Gastrocnemius medialis (tissue), 4 donors: ENCODE measurements at places on chromosomes 16 and 17. TPM values are rescaled to one million over a fixed set of nuclear protein-coding genes. Genes with fewer than 3 reads are reported as not detected.

- no peaks in the 10 kb centered on the region for H3K4me1 ChIP-seq
- no peaks in the 10 kb centered on the region for H3K36me3 ChIP-seq
- H3K27ac ChIP-seq, result no peak overlapping the region
Observed at GRCh38 chr17:79525793-79526677, 84.8 kb downstream of the RBFOX3 start.

GRCh38 chr16:85522842-85523601, 90.1 kb upstream of the GSE1 start:
- no peaks in the 10 kb centered on the region for H3K36me3 ChIP-seq
- H3K4me3 ChIP-seq, result no peak overlapping the region
- peaks cover 19% of the 10 kb centered on the region for H3K4me1 ChIP-seq
- H3K27me3 ChIP-seq, result no peaks in the 10 kb centered on the region
- DNase-seq, result no peak

DNA sequence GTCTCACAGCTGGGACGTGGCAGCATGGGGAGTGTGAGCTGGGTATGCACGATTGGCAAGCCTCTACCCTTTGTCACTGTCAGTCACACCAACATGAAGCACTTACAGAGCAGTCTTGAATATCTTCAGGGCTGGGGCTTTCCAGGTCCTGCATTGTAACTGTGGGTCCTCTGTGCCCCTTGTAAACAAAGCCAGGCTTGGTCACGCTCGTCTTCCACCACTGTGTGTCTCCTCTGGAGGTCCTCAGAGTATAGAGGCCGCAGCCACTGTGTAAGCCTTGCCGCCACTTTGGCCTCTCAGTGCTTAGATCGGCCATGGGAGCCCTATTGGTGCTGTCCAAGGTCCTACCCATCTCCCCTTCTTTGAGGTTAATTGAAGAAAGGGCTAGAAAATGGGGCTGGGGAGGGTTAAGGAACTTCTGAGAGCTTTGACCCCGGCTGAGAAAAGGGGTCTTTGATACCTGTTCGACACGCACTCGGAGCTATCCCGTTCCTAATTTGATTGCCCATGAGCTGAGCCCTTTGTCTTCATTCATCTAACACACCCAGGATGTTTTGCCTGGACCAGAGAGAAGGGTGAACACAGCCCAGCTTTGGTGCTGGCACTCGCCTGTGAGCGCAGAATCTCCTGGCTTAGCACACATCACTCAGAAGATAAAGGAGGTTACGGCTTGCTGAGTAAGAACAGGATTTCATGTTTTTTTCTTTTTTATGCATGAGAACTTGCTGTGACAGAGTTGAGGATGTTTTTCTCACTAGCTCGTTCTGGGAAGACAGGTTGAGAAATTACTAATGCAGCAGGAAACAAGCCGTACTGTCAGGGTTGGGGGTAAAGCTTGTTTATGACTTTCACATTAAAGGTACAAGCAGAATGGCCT, 267.9 kb downstream of the CPPED1 start:
- no peaks in the 10 kb centered on the region for H3K27me3 ChIP-seq
- no peak for DNase-seq
- no peaks in the 10 kb centered on the region for H3K4me1 ChIP-seq
- no peak overlapping the region for H3K27ac ChIP-seq

- no peaks in the 10 kb centered on the region for H3K4me1 ChIP-seq
- DNase-seq, result no peak
- no peaks in the 10 kb centered on the region for H3K27me3 ChIP-seq
- H3K4me3 ChIP-seq, result no peak overlapping the region
- H3K36me3 ChIP-seq, result no peaks in the 10 kb centered on the region
Observed at GRCh38 chr16:87306516-87306915, 10.7 kb downstream of the C16orf95 start.

Gene TMEM238L
- total RNA-seq, result 0.22 TPM

DNA sequence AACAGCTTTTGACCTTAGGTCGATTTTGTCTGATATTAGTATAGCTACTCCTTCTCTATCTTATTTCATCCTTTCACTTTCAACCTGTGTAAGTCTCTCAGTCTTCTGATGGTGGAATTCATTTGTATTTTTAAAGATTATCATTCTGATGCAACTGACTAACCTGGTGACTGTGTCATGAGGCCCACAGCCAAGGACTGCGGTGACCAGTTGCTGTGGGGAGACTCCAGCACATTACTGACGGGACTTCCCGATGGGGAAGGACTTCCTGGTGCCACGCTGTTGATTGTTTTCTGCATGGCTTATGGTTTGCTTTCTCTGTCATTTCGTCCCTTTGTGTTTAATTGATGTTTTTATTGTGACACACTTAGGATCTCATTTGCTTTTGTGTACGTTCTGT, 34.2 kb downstream of the RMI2 start:
- H3K4me1 ChIP-seq, result no peaks in the 10 kb centered on the region
- no peak overlapping the region for H3K27ac ChIP-seq
- no peaks in the 10 kb centered on the region for H3K36me3 ChIP-seq
- no peak for DNase-seq

DNA sequence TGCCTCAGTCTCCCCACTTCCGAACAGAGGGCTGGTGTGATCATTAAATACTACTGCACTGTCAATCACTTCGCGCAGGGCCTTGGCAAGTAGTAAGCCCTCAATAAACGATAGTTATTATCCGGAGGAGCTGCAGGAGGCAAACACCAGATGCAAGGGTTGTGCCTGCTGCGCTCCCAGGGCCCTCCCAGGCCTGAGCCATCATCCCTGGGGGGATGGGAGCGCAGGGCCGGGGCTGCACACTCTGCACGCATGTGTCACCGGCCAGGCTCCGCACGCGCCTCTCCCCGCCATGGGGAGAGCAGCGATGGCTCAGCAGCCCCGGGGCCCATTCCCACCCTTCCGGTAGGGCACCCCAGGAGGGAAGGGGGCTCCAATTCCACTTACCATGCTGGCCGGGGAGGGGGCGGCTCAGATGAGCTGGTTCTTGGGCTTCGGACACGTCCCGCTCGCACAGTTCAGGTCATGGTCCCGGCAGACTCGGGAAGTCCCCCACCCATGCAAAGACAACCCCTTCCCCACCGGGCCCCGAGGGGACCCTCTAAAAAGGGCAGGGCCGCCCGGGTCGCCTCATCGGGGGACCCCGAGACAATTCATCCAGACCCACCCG, 681 bp downstream of the XPO6 start:
- H3K27ac ChIP-seq, result peak overlapping the region; percentile 90
- peak overlapping the region; percentile 78 for H3K4me3 ChIP-seq
- peak; percentile 73 for DNase-seq
- no peaks in the 10 kb centered on the region for H3K36me3 ChIP-seq

- H3K36me3 ChIP-seq, result no peaks in the 10 kb centered on the region
- DNase-seq, result no peak
- H3K4me1 ChIP-seq, result peaks cover 19% of the 10 kb centered on the region
- no peaks in the 10 kb centered on the region for H3K27me3 ChIP-seq
Observed at GRCh38 chr17:82866590-82867191, 26.9 kb upstream of the ZNF750 start.

DNA sequence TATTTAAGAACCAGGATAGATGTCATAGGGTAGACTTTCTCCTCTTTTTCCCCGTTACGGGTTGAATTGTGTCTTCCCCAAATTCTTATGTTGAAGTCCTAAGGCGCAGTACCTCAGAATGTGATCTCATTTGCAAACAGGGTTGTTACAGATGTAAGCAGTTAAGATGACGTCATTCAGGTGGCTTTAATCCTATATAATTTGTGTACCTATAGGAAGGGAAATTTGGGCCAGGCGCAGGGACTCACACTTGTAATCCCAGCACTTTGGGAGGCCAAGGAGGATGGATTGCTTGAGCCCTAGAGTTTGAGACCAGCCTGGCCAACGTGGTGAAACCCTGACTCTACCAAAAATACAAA, 99.5 kb upstream of the DHX40 start:
- H3K4me3 ChIP-seq, result no peak overlapping the region
- H3K4me1 ChIP-seq, result no peaks in the 10 kb centered on the region
- DNase-seq, result no peak
- no peak overlapping the region for H3K27ac ChIP-seq
- H3K27me3 ChIP-seq, result no peaks in the 10 kb centered on the region
- H3K36me3 ChIP-seq, result no peaks in the 10 kb centered on the region

- no peaks in the 10 kb centered on the region for H3K27me3 ChIP-seq
- H3K4me1 ChIP-seq, result no peaks in the 10 kb centered on the region
- H3K4me3 ChIP-seq, result no peak overlapping the region
- H3K27ac ChIP-seq, result no peak overlapping the region
- no peaks in the 10 kb centered on the region for H3K36me3 ChIP-seq
Observed at GRCh38 chr17:66098040-66098439, 93.9 kb downstream of the CEP112 start.

GRCh38 chr17:19248928-19249574, 11.9 kb downstream of the EPN2 start:
- DNase-seq, result peak; percentile 39
- peak overlapping the region; percentile 58 for H3K27ac ChIP-seq
- no peaks in the 10 kb centered on the region for H3K27me3 ChIP-seq
- no peak overlapping the region for H3K4me3 ChIP-seq
- no peaks in the 10 kb centered on the region for H3K36me3 ChIP-seq

DNA sequence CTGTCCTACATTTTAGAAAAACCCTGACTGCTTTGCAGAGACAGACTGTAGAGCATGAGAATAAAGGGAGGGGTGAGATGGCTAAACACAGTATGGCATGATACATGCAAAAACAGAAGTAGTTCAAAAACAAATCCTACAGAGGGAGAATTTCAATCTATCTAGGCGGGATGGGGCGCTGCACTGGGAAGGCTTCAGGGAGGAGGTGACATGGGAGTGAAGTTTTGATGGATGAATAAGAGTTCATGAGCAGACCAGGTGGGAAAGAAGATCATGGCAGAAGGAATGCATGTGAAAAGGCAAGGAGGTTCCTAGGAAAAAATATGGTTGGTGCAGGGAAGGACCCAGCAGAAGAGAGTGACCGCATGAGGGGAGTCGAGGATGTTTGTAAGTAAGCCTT, 19.2 kb downstream of the HS3ST3B1 start:
- H3K27ac ChIP-seq, result no peak overlapping the region
- no peaks in the 10 kb centered on the region for H3K27me3 ChIP-seq
- H3K36me3 ChIP-seq, result no peaks in the 10 kb centered on the region
- H3K4me3 ChIP-seq, result no peak overlapping the region
- DNase-seq, result no peak

GRCh38 chr16:87951552-87952538, 611 bp downstream of the BANP start:
- H3K36me3 ChIP-seq, result peaks cover under 1% of the 10 kb centered on the region
- peak overlapping the region; percentile 90 for H3K27ac ChIP-seq
- DNase-seq, result no peak
- H3K27me3 ChIP-seq, result no peaks in the 10 kb centered on the region
- H3K4me3 ChIP-seq, result peak overlapping the region; percentile 81
- peaks cover 22% of the 10 kb centered on the region for H3K4me1 ChIP-seq

DNA sequence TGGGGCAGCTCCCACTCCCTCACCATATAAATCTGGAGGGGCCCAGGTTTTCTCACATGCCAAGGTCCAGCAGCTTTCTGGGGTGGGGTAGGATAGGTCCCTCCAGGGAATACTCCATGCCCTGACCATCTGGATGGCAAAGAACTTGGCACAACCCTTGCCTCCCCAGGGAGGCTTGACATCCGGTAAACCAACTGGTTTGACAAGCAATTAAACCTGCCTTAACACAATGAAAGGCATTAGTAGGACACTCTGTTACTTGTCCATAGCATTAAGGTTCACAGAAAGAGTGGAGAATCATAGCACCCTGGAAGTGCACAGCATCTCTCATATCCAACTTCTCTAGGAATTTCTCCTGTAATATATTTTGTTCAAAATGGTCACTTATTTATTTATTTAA, 63.9 kb upstream of the MAF start:
- no peak overlapping the region for H3K27ac ChIP-seq
- no peaks in the 10 kb centered on the region for H3K27me3 ChIP-seq
